ENCODE measurements at places on chromosomes 5 and 9.

GRCh38 chr5:110072651-110073050, 382.9 kb downstream of the MAN2A1 start:
- no peak for DNase-seq

- no peak for DNase-seq
Measured at GRCh38 chr5:136235321-136235720, 42.4 kb upstream of the SMIM32 start.

- no peak for DNase-seq
Measured at GRCh38 chr5:158589939-158590338, 509.8 kb downstream of the EBF1 start.

DNA sequence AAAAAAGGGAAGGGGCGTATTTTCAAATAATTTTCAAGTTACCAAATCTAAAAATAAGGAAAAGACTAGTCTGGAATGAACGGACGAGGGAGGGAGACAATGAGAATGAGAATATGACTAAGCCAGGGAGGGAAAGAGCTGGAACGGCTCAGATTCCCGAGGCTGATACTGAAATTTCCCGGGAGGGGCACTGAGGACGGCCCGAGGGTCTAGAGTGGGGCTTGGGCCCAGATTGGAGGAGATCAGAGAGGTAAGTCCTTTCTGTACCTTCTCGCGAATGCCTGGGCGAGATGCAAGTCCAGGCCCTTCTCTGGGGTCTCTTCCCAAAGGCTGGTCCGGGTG, 3.4 kb upstream of the CCIN start:
- no peak for DNase-seq

DNA sequence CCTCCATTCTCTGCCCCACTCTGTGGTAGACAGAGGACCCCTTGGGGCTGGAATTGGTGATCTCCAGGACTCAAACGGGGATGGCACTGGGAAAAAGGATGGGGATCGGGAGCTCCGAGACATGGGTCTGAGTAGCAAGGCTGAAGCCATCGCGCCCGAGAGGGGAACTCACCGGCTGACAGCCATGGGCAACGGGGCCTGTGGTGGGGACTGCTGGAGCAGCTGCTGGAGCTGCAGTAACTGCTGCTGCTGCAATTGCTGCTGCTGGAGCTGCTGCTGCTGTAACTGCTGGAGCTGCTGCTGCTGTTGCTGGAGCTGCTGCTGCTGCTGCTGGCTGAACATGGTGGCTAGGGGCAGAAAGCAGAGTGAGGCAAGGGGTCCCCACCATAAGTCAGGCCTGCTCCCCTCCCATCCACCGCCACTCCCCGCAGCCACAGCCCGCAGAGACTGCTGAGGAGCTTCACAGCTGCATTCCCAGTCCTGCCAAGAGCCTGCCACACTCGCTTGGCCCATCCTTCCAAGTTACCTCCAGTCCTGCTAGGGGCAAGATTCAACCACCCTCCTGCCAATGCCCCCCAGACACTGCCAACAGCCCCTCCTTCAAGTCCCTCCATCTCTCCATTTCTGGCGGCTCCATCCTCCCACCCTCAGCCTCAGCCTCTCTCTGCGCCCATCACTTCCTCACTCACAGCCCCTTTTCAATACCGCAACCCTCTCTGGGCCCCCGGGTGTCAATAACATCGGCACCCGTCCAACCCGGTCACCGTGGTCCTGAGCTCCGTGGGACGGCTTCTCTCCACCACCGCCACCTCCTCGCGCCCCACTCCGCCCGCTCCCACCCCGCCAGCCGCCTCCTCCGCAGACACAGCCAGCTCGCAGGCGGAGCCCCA, 611 bp downstream of the CIZ1 start:
- no peak for DNase-seq

DNA sequence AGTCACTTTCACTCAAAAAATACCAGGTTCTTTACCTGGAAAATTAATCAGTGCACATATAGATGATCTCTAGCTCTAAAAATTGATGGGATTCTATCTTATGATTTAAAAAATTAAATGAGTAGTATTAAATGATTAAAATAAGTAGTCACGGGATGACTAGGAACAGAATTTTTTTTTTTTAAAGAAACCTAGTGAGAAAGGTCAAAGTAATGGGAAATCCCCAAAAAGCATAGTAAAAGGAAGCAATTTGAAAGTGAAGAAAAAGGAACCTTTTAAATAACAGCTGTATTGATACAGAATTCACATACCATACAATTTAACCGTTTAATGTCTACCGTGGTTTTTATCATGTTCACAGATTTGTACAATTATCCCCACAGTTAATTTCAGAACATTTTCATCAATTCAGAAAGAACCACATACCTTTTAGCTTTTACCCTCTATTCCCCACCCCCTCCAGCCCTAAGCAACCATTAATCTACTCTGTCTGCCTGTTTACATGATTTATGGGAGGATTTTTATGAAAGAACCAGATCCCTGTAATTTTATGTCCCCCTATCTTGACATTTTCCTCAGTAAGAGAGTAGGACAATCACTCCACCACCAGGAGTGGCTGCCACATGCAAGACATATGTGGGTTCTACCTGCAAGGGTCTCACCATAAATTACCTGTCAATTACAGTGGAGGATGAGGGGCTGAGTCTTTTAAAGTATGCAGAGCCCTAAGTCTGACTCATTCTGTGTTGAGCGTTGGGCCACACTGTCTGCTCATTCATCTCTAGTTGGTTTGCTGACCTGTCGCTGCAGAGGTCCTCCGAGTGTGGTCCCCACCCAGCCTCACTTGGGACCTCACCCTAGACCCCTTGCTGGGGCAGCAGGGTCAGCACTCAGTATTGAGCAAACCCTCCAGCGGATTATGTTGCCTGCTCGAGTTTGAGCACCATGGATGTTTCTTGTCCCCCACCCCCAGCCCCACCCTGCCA, 16.0 kb downstream of the ANKRD33B start:
- no peak for DNase-seq

DNA sequence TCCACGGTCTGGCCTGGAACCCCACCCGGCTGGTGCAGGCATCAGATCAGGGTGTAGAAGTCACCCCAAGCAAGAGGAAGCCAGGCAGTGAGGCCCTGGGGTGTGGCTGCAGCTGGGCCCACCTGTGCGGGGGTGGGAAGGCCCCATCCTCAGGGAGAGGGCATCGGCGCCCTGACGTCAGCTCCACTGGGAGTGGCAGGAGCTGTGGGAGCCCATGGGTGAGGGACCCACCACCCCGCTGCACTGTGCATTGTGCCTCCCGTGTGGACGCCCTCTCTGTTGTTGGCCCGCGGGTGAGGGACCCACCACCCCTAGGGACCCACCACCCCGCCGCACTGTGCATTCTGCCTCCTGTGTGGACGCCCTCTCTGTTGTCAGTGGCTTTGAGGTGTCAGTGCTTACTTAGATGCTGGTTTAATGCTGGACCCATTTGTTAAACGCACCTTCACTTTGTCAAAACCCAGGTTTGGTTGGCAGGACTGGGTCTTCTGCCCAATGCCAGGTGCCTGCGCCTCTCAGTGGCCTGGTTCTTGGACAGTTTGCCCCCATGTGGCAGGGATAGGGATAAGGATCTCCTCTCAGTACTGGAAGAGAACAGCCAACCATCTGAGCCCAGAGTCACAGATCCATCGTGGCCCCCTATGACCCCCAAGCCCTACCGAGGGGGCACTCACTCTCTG, 6.9 kb upstream of the EXOC3 start:
- DNase-seq, result peak; percentile 52

GRCh38 chr9:117574099-117574498, 130.1 kb upstream of the TLR4 start:
- DNase-seq, result no peak

DNA sequence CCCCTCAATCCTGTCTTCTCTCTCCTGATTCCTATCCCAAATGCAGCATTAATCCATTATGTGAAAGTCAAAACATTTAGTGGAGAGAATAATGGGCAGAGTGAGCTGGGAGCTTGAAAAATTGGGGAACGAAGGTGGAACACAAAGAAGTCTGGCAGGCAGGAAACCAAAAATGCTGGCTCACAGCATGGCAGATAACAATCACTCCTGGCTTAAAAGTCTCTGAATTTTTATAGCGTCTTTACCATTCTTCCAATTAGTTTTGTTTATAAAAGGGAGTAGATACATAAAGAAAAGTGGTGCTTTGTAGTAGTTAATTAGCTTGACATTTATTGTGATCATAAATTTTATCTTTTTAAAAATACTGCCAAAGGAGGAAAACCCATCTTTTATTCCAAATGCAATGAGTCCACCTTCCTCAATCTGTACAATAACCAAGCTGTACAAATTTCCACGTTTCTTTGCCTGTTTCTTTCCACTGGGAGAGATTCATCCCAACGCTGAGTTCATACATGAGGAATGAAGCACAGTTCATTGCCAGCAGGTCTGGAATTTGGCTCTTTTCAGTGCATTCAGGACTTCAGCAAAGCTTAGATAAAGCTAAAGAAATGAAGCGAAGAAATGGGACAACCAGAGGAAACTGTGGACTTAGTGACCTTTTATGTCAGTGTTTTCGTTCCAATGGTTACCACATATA, 174.7 kb downstream of the HMHB1 start:
- DNase-seq, result no peak

DNA sequence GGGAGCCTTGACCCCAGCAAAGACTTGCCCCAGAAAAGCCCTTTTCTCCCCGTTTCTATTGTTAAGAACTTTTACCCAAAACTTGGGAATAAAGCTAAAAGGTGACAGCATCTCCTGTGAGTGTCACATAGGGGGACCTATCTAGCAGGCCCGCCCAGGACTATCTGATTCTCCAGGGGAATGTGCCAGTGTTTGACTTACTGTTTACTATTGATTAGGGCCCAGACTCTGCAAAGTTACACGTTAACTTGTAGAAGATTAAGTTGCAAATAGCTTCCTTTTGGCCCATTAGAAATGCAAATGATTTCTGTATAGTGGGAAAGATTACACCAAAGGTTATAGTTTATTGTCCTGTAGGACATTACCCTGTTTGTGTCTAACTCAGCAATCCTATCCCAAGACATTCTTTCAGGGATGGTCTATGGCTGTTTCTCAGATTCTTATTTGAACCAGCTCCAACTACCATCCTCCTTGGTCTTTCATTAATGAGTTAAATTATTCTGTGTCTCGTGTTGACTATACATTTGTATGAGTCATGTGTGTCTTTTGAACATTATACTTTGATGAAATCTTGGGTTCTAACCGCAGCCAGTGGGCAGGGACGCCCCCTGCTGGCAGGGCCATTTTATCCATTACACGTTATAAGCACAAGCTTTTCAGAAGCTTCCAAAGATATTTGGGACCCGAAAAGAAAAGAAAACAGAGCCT, 60.7 kb downstream of the HRH2 start:
- DNase-seq, result no peak

GRCh38 chr5:83124593-83124992, 47.2 kb downstream of the XRCC4 start:
- DNase-seq, result no peak

- no peak for DNase-seq
Measured at GRCh38 chr9:4814913-4815312, 22.2 kb downstream of the RCL1 start.

GRCh38 chr5:122421374-122422079, 109.5 kb downstream of the SNCAIP start:
- DNase-seq, result no peak

DNA sequence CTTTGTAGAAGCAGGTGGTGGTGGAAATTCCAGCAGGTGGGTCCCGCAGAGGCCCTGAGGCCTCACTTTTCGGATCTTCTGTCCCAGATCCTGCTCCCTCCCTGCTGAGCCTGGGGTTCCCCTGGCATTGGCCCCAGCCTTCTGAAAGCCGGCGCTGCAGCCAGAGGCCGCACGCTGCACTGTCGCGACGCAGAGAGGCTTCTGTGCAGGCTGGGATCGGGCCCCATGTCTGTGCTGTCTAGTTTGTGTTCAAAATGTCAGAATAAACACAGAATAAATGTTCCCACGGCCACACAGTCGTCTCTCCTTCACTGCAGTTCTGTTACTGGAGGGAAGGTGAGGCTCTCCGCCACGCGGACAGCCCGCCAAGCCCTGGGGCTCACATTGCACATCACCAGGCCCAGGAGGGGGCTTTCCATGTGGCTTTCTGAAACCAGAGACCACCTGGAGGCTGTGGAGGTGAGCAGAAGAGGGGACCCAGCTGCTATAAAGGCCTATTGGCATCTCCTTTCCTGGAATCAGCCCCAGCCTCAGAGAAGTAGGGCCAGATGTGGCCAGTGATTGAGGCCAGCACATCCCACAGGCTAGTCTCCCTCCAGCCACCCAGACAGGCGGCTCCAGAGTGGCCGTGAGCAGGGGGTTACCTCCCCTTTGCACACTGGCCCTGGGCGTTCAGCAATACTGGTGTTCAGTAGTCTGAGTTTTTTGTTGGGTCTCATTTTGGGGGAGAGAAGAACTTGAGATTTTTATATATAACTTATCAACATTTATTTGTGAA, 46.5 kb downstream of the USP20 start:
- no peak for DNase-seq

DNA sequence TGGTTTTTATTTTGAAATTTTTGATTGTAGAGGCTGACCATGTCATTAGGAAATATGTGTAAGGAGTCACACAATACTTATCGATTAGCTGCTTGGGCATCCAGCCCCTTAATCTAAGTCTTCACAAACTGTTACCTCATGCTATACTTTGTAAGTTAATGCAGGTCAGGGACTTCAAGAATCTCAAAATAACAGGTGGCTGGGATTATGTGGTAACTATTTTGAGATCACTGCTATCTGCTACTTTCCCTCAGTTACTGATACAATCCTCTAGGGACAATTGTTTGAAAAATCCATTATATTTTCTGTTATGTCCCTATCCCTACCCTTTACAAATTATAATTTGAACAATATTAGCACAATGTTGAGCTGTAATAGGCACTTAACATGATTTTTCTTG, 21.7 kb downstream of the FTMT start:
- DNase-seq, result no peak

- peak; percentile 38 for DNase-seq
Measured at GRCh38 chr5:606526-607399, 5.4 kb upstream of the CEP72 start.

DNA sequence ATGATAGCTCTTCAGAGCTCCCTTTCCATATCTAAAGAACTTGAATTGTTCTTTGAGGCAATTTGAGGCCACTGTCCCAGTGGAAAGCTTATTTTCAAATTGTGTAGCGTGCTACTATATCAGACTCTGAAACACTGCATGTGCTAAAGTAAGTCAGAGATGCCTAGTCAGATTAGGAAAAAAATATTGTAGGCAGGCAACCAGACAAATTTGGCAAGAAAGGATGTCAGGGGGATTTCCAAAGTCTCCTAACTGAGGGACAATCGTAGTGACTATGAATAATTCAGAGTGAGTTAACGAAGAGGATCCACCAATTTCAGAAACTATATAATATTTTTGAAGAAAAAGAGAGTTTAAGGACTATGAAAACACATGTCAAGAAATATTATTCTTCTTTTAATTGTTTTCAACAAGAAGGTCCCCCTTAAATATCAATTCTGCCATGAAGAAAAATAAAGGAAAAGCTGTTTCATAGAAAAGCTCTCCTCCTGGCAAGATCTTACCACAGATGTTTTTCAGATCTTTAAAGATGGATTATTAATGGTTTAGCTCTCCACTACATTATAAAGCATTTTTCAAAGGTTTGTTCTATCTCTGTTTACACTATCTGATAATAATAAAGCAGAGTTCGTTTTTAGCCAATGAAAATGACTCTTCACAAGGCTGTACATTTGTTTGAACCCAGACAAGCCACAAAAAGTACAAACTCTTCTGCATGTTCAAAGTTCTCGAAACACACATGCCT, 273.5 kb upstream of the PTGER4 start:
- no peak for DNase-seq

GRCh38 chr9:111975709-111976108, 79.1 kb downstream of the UGCG start:
- no peak for DNase-seq
